Activated CD4-positive, alpha-beta T cell treated with anti-CD3 and anti-CD28 coated beads, Interleukin-2, amount 10 ng/mL, durations not matched to agents 24 days and 14 days (primary cell): ENCODE measurements at places on chromosomes 2 and 18. TPM values are rescaled to one million over a fixed set of nuclear protein-coding genes. Genes with fewer than 3 reads are reported as not detected.

GRCh38 chr2:88841224-88841929 is 149.9 kb downstream of the RPIA start:
- no peak for DNase-seq

DNA sequence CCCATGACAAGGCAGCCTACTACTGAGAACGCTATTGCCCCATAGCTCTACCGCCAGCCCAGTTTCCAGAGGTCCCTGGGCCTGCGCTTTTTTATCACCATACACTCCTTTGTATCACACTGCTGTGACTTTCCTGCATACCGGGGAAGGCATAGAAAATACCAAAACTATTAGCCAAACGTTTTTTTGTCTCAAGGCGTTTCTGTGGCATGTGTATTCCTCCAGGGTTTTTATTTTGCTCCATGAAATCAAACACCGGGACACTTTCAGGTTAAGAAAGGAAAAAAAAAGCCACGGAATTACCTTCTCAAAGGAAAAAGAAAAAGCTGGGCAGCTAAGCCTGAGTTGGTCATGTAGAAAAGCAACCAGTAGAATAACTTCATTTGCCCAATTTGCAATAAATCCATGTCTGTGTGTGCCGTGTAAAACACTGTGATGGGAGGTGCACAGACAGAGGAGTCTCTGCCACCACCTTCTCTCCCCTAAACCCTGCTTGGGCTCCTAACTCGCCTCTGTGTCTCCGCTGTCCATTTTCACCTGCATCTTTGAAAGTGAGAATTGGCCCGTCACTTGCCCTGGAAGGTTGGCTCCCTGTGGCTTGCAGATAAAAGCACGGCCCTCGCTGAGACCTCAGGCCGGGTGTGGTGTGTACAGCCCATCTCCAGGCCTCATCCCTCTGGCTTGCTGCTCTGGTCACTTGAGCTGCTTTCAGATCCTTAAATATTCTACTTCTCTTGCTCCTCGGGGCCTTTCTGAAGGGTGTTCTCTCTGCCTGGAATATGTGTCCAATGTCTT is 1.7 kb downstream of the AMER3 start:
- no peak for DNase-seq

- DNase-seq = no peak
Measured at GRCh38 chr2:235535423-235536130, 41.7 kb downstream of the AGAP1 start.

GRCh38 chr2:217066510-217067270 is 206.8 kb upstream of the TNP1 start:
- DNase-seq = no peak

- DNase-seq = no peak
Measured at GRCh38 chr2:241357531-241357930, 1.4 kb downstream of the FARP2 start.

- no peak for DNase-seq
Measured at GRCh38 chr2:202109737-202110184, 36.7 kb downstream of the KIAA2012 start.

- no peak for DNase-seq
Measured at GRCh38 chr2:232322560-232323327, 55.8 kb upstream of the ALPP start.

DNA sequence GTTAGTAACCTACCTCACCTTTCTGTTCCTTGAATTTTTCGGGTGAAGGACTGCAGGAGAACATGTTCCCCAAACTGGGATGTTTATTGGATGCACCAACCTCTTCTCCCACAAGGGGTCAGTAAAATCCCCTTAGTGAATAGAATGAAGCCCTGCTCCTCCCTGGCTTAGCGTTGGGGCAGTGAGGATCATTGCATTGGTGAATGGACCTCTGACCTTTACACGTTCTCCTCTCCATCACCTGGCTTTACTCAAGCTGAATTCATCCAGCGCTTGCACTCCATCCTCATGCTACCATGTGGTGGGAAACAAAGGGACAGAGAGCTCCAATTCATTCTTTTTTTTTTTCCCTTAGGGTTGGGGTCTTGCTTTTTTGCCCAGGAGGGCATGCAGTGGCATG is 157.2 kb downstream of the MIB1 start:
- peak; percentile 75 for DNase-seq

DNA sequence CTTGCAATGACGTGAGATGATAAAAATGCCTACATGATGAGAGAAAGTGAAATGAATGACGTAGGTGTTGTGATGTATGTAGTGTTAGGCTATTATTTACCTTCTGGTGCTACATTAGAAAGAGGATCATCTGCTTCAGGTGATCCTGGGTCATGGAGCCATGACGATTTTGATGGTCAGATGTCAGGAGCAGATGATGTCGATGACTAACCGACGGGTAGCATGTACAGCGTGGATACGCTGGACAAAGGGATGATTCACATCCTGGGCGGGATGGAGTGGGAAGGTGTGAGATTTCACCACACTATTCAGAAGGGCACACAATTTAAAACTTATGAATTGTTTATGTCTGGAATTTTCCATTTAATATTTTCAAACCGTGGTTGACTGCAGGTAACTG is 43.5 kb upstream of the ACVR1C start:
- no peak for DNase-seq

DNA sequence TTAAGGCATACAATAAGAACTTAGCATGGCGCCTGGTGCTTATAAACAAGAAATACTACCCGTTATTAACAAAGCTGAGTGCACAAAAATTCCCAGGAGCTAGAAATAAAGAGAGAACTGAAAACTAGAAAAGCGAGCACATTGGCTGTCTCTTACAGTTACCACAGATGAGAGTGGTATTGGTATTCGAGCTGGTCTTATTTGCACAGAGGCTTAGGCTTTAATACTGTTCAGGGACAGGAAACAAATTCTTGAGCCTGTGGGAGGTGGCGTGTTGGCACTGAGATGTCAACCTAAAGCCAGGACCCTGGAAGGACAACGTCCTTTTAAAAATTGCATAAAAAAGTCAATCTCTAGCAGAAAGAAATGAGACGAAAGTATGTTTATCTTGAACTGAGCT is 67.3 kb upstream of the IGFBP2 start:
- DNase-seq = no peak

GRCh38 chr18:47944972-47945852 is 14.8 kb upstream of the SMAD2 start:
- DNase-seq = no peak

DNA sequence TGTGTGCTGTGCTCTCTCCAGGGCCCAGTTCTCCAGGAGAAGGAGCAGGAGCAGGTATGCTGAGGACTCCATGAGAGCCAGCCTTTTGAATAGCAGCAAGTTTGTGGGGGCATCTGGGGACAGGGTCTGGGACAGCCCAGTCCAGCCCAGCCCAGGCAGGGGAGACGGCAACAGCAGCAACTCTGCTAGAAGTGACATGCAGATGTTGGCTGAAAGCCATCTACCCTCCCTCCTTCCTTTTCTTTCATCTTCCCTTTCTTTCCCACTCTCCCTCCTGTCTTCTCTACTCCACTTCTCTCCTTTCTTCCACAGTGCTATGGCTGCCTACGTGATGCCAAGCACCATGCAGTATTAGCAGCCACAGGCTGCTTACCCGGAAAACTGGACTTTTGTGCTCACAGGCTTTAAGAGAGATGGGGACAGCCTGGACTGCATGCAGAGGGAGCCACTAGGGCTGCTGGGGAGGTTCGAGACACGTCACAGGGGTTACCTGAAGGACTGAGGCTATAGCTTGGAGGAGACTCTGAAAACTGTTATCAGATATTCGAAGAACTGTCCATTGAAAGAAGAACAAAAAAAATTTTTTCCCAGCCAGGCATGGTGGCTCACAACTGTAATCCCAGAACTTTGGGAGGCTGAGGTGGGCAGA is 23.8 kb upstream of the YWHAQ start:
- DNase-seq = no peak

DNA sequence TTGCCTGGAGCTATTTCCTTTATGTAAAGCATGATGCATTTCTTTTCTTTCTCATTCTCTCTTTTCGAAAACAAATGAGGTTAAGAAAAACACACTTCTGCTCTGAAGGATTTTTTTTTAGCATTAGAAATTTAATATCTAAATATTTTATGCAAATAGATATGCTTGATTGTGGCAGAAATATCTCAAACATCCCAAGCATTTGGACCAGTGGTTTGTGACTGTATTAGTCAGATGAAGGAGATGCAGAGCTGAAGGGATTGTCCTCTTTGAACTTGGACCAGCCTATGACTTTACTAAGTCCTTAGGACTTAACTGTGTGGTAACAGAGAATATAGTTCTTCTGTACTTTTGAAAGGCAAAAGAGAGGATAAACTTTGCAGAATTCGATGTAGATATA is 335.9 kb upstream of the NT5C1B start:
- DNase-seq = no peak

GRCh38 chr2:199581935-199582360 is 124.2 kb upstream of the SATB2 start:
- DNase-seq = no peak

DNA sequence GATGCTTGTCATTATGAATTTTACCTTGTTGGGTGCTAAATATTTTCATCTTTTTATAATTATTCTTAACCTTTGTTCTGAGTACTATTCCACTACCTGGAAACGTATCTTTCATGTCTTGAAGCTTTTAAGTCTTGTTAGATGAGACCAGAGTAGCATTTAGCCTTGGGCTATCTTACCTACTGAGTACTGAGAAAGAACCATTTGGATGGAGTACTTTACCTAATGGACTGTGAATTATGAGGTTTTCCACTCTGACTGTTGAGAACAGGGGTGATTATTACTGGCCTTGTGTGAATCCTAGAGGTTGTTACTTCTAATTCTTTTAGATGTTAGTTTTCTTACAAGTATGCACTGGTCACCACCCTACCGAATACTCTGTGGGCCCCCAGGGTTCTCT is 63.5 kb downstream of the CCDC102B start:
- no peak for DNase-seq

- DNase-seq = no peak
Measured at GRCh38 chr2:111100087-111100764, 20.5 kb upstream of the BCL2L11 start.

- DNase-seq = no peak
Measured at GRCh38 chr2:120869036-120869729, 133.5 kb downstream of the GLI2 start.

GRCh38 chr2:1811258-1811970 is 67.1 kb upstream of the PXDN start:
- no peak for DNase-seq

DNA sequence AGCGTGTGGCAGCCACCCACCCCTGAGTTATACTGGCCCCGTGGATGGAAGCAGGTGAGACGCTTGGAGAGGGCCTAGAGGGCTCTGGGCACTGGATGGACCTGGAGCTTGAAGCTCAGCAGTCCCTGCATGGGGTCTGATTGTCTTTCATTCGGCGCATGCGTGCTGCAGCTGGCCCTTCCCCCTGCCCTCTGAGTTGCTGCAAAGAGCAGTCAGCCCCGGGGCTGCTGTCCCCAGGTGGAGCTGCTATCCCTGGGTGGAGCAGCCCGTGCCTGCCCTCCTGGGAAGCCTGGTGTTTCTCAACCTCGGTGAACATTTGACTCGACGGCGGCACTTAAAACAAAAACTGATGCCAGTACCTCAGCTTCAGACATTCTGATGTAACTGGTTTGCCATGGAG is 29.6 kb downstream of the IGFBP5 start:
- DNase-seq = no peak

GRCh38 chr18:64405161-64405560 is 256.3 kb upstream of the LINC00305 start:
- DNase-seq = no peak

GRCh38 chr2:235539773-235540172 is 45.9 kb downstream of the AGAP1 start:
- DNase-seq = no peak

- DNase-seq = no peak
Measured at GRCh38 chr2:176192351-176192750, 3.9 kb downstream of the HOXD1 start.

DNA sequence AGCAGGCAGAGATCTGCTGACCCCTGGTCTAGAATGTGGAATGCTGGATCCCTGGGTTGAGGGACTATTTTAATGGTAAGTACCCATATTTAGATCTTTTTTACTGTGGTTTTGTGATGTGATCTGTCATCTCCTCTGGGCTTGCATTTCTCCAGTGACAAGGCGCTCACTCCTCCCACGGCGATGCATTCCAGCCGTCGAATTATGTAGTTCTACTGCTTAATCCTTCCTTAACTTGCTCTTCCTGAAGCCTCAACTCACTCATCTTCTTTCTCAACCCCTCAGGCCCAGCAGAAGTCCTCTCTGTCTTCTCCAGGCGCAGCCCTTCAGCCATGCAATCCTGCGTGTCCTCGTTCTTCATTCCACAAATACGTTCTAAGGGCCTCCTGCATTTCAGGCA is 51.2 kb downstream of the HPCAL1 start:
- no peak for DNase-seq

DNA sequence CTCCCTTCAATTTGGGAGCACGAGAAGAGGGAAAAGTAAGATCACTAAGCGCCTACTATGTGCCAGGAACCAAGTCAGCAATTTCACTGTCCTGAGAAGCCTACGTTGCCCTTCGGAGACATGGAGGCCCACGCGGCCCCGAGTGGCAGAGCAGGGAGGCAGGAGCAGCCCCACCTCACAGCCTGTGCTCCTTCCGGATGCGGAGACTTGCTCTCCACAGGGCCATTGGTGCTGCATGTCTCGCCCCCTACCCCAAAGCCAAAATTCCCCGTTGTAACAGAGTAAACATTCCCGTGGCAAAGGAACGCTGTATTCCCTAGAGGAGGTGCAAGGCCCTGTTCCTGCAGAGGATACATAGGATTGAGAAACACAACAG is 4.5 kb downstream of the SLC14A2 start:
- no peak for DNase-seq

- no peak for DNase-seq
Measured at GRCh38 chr2:172326211-172326509, 101.2 kb upstream of the ITGA6 start.

- no peak for DNase-seq
Measured at GRCh38 chr2:72830273-72830672, 4.4 kb upstream of the EXOC6B start.

DNA sequence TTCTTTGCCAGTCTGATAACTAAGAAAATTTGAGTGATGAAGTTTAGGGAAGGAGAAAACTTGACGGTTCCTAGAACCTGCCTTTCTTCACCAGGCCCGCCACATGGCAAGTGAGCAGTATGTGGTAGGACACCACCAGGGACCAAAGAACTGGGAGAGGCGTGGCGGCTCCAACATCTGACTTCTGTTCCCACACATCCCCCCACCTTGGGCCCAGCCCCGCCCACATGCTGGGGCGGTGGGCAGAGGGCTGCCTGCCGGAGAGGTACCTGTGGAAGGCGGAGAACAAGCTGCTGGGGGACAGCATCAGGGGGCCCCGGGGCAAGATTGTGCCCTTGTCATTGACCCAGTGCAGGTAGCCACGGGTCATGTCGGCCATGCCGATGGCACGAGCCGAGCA is 75.0 kb downstream of the EMILIN2 start:
- no peak for DNase-seq

Gene MYL1
- not detected in 2 replicates for total RNA-seq

Gene TBR1
- total RNA-seq = 0.16 TPM in 1 of 2 replicates, not detected in the other

Gene SPHKAP
- total RNA-seq = not detected in 2 replicates

Gene SERPINB12
- not detected in 2 replicates for total RNA-seq

Gene EPB41L3
- 1.5 TPM in 2 replicates for total RNA-seq
